Vagina (tissue), 2 donors: ENCODE measurements at places on chromosomes 12 and 14. TPM values are rescaled to one million over a fixed set of nuclear protein-coding genes. Genes with fewer than 3 reads are reported as not detected.

GRCh38 chr14:33052943-33053342, 114.3 kb downstream of the NPAS3 start:
- H3K27ac ChIP-seq = no peak overlapping the region
- H3K36me3 ChIP-seq = no peaks in the 10 kb centered on the region
- no peaks in the 10 kb centered on the region for H3K4me1 ChIP-seq

DNA sequence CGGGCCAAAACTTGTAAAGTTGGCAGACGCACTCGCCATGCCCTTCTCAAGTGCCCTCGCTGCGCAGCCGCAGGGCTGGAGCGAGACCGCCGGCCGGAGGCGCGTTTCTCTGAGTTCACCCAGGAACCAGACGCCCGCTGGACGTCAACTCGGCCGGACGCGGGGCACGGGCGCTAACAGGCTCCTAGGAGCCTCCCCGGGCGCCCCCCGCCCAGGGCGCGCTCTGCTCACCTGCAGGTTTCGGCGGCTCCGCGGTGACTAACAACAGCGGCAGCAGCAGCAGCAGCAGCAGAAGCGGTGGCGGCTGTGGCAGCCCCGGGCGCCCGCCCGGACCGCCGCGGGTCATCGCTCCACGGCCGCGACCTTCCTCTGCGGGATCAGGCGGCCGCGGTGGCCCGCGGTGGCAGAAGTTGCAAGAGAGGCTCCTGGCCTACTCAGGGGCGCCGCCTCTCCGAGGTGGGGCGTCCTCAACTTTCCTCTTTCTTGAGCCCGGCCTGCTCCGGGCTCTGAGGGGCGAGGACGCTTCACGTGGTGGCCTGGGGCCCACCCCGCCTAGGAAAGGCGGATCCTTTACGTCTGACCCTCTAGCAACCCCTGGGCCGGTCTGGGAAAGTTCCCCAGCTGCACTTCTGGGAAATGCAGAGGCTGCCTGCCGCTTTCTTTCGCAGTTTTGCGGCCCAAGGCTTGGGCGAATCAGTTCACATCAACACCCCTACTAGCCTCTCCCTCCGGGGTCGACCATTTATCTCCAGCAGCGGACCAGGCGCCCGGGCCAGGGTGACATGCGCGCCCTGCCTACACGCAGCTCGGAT, at the start of gene PLBD1:
Gene PLBD1 (minus strand): TSS at position 533 of the 812 bp plus-strand sequence. CDS start 187 bp downstream, at position 346.
- H3K27me3 ChIP-seq = no peaks in the 10 kb centered on the region
- no peaks in the 10 kb centered on the region for H3K36me3 ChIP-seq
- peak within 1 kb of the TSS; percentile 61 for H3K4me3 ChIP-seq
- peaks cover 13% of the 10 kb centered on the region for H3K4me1 ChIP-seq

The GPRC5A gene
- 26.8 TPM for total RNA-seq

GRCh38 chr12:14695715-14696141, 671 bp downstream of the GUCY2C start:
- no peak overlapping the region for H3K4me3 ChIP-seq
- H3K27me3 ChIP-seq = no peaks in the 10 kb centered on the region
- no peaks in the 10 kb centered on the region for H3K36me3 ChIP-seq

The TAS2R14 gene
- 5.2 TPM for total RNA-seq

The HAL gene
- 0.74 TPM for total RNA-seq

DNA sequence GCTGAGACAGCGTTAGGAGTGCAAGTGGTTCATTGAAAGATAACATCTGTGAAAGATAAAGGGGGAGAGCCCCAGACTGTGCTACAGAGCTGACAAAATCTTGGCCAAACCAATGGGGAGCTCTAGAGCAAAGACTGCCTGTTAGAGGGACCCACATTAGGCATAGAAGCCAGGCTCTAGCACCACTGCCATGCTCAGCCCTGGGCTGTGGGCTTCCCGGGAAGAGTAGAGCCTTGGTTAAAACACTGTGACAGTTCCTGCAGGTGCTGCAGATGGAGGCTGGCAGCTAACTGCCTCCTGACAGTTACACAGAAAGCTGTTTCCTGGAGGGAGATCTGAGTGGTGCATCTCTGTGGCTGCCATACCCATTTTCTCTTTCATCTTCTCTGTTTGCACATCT, 23.0 kb downstream of the TSHR start:
- H3K27me3 ChIP-seq = no peaks in the 10 kb centered on the region
- H3K4me1 ChIP-seq = peaks cover 22% of the 10 kb centered on the region
- H3K4me3 ChIP-seq = no peak overlapping the region
- H3K27ac ChIP-seq = no peak overlapping the region
- H3K36me3 ChIP-seq = no peaks in the 10 kb centered on the region

The GSC gene
- 1.7 TPM for total RNA-seq

The RHEBL1 gene
- 1.7 TPM for total RNA-seq
